Tongue (tissue), 3 donors: ENCODE measurements at places on chromosomes 2 and 18. TPM values are rescaled to one million over a fixed set of nuclear protein-coding genes. Genes with fewer than 3 reads are reported as not detected.

RTP5 gene
- not detected for total RNA-seq

DNA sequence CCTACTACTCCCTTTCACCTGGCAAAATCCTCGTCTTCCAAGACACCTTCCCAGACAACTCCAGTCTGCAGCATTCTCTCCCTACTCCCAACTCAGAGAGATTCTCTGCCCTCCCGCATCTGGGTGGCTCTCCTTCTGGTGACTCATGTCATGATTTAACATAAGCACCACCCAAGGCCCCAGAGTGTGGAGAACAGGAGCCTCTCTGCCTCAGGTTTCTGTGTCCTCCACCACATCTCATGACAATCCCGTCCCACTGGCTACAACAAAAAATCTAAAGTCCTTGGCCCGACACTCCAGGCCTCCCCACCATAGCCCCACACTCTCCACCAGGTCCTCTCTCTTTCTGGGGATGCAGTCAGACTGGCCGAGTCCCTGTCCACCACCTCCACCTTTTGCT is 197.1 kb downstream of the BCL11A start:
- DNase-seq, result no peak

TTLL4 gene
- total RNA-seq, result 14.0 TPM

GRCh38 chr2:112805542-112805941 is 21.2 kb upstream of the IL1A start:
- DNase-seq, result peak; percentile 16

INHBB gene
- 2.8 TPM for total RNA-seq

ZDBF2 gene
- 38.6 TPM for total RNA-seq

GRCh38 chr2:48213646-48214045 is 307.3 kb upstream of the FBXO11 start:
- no peak for DNase-seq

GALNT5 gene
- total RNA-seq, result 19.2 TPM

DYNC2LI1 gene
- total RNA-seq, result 37.3 TPM

IWS1 gene
- 55.2 TPM for total RNA-seq

PRSS56 gene
- 0.82 TPM for total RNA-seq

GRCh38 chr2:174682007-174682577 is 82.2 kb downstream of the CHRNA1 start:
- DNase-seq, result peak; percentile 56

DNA sequence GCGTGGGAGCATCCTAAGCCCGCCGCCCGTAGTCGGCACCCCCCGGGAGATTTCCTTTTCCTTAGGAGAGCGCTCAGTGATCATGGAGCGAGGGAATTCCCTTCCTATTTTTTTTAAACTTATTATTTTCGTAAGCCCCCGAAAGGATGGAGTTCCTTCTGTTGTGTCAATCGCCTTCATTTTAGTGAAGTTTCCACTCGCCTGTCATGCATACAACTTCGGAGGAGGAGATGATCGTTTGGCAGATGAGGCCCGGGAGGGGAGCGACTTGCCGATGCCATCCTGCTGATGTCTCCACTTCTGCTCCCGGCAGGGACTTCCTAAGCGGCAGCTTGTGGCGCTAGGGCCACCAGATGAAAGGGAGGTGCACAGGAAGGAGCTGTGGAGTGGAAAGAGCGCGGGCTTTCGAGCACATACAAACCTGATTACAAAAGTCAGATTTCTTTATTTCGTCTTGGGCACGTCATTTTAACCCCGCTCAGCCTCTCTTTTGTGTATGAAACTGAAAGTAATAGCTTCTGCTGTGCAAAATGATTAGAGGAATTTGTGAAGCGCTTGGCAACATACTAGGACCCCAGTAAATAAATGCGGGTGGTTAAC is at the start of gene ADGRF3:
TSS of gene ADGRF3 (minus strand) at position 336 of the 600 bp plus-strand sequence. CDS start 555 bp downstream, outside the sequence.
- DNase-seq, result peak; percentile 73

IL37 gene
- total RNA-seq, result not detected

- no peak for DNase-seq
Observed at GRCh38 chr2:120818441-120818920, 82.8 kb downstream of the GLI2 start.

DNA sequence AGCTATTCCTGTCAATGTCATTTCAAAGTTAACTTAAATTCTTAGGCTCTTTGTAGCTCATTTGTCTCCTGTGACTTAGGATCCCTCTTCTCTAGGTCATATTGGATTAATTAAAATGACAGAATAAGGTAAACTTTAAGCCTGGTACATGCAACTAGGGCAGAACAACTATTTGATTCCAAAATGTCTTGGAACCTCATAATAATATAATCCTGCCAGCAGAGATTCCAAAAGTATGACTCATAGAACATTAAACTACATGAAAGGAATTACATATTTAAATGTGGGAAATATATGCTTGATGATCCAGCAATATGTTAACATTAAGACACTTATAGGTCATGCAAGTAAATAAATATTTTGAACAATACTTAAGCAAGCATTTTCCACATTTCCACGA is 63.3 kb downstream of the COL3A1 start:
- no peak for DNase-seq

NTSR2 gene
- total RNA-seq, result not detected

FTCDNL1 gene
- total RNA-seq, result 6.7 TPM

CFC1 gene
- not detected for total RNA-seq

- peak; percentile 10 for DNase-seq
Observed at GRCh38 chr18:76260941-76261472, 234.0 kb downstream of the ZNF516 start.

DNA sequence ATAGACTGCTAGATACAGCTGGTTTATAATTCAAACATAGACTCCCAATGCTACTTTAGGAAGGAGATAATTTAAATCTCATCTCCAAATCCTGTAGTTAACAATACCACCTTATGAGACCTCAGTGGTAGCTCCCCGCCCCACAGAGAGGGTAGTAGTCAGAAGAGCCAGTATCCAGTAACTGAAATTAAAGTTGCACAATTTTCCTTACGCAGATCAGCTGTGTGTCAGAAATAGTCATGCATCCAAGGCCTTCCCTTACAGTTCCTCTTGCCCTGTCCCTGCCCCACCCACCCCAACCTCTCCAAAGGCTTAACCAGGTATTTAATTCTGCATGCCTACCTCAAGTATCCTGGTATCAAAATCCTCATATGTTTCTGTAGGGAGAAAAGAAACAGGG is 15.5 kb downstream of the MRPS5 start:
- DNase-seq, result no peak

AFF3 gene
- 18.0 TPM for total RNA-seq

GRCh38 chr18:24734058-24734457 is 273.6 kb downstream of the HRH4 start:
- DNase-seq, result peak; percentile 55

GRCh38 chr18:10140461-10141282 is 226.9 kb downstream of the VAPA start:
- DNase-seq, result no peak

GRCh38 chr2:220513573-220514288 is 886.3 kb downstream of the SLC4A3 start:
- DNase-seq, result no peak
